A549 treated with RU486 at 1 μM for 4 hours (cell line): ENCODE measurements at places on chromosomes 6 and 20. TPM values are rescaled to one million over a fixed set of nuclear protein-coding genes. Genes with fewer than 3 reads are reported as not detected.

Gene TINAG
- not detected in 5 replicates for total RNA-seq

Gene KCNS1
- total RNA-seq = not detected in 5 replicates

Gene IRF4
- total RNA-seq = 0.05 to 0.19 TPM (median 0.07 TPM) in 5 replicates

Gene GINS1
- total RNA-seq = 21.7 to 35.7 TPM (median 34.4 TPM) in 5 replicates

Gene SLC16A10
- total RNA-seq = 0.30 to 0.51 TPM (median 0.38 TPM) in 5 replicates
